ENCODE measurements at places on chromosomes 7 and 10.

- no peak overlapping the region for H3K27ac ChIP-seq
- H3K36me3 ChIP-seq, result no peaks in the 10 kb centered on the region
- no peaks in the 10 kb centered on the region for H3K27me3 ChIP-seq
- DNase-seq, result no peak
- H3K4me1 ChIP-seq, result peaks cover 13% of the 10 kb centered on the region
Measured at GRCh38 chr10:13859979-13860654, 273.4 kb downstream of the PRPF18 start.

- H3K27ac ChIP-seq, result no peak overlapping the region
- H3K27me3 ChIP-seq, result no peaks in the 10 kb centered on the region
- no peak overlapping the region for H3K4me3 ChIP-seq
- no peak for DNase-seq
- H3K4me1 ChIP-seq, result no peaks in the 10 kb centered on the region
Measured at GRCh38 chr7:20347680-20348079, 17.0 kb downstream of the ITGB8 start.

GRCh38 chr10:125222515-125223308 is 62.3 kb upstream of the CTBP2 start:
- no peak overlapping the region for H3K27ac ChIP-seq
- no peaks in the 10 kb centered on the region for H3K36me3 ChIP-seq
- H3K27me3 ChIP-seq, result peaks cover 10% of the 10 kb centered on the region
- DNase-seq, result no peak

- H3K4me3 ChIP-seq, result no peak overlapping the region
- H3K4me1 ChIP-seq, result no peaks in the 10 kb centered on the region
- H3K27ac ChIP-seq, result no peak overlapping the region
- peaks cover 9% of the 10 kb centered on the region for H3K27me3 ChIP-seq
- no peaks in the 10 kb centered on the region for H3K36me3 ChIP-seq
Measured at GRCh38 chr10:16348891-16349290, 87.9 kb upstream of the PTER start.

- peak overlapping the region; percentile 12 for H3K27ac ChIP-seq
- H3K4me1 ChIP-seq, result peaks cover 29% of the 10 kb centered on the region
- no peak overlapping the region for H3K4me3 ChIP-seq
- peaks cover 89% of the 10 kb centered on the region for H3K36me3 ChIP-seq
- H3K27me3 ChIP-seq, result no peaks in the 10 kb centered on the region
- no peak for DNase-seq
Measured at GRCh38 chr10:119575991-119576390, 20.8 kb downstream of the TIAL1 start.

GRCh38 chr7:15658247-15658646 is 28.2 kb downstream of the MEOX2 start:
- H3K4me3 ChIP-seq, result no peak overlapping the region
- no peaks in the 10 kb centered on the region for H3K4me1 ChIP-seq
- no peak for DNase-seq
- no peaks in the 10 kb centered on the region for H3K36me3 ChIP-seq
- H3K27me3 ChIP-seq, result no peaks in the 10 kb centered on the region

- no peak overlapping the region for H3K27ac ChIP-seq
- H3K27me3 ChIP-seq, result no peaks in the 10 kb centered on the region
- no peak for DNase-seq
Measured at GRCh38 chr10:12507165-12507850, 158.0 kb downstream of the CAMK1D start.

DNA sequence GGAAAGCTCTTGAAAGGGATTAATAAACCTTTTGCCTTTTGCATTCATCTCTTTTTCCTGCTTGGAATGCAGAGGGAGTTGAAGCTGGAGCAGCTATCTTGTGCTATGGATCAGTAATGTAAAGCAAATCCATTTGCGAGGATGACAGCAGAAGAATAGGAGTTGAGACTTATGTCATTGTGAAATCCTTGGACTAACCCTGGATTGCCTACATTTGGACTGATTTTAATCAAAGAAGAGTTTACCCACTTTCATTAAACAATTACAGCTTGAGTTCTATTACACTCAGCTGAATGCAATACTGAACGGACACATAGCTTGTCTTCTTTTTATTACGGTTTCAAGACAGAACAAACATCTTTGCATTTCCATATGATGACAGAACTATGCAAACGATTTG is 362.3 kb downstream of the PHF14 start:
- no peak overlapping the region for H3K4me3 ChIP-seq
- no peaks in the 10 kb centered on the region for H3K27me3 ChIP-seq
- H3K36me3 ChIP-seq, result no peaks in the 10 kb centered on the region
- no peaks in the 10 kb centered on the region for H3K4me1 ChIP-seq
- no peak for DNase-seq
